ENCODE measurements at places on chromosomes 6 and 20.

GRCh38 chr6:156943166-156943565 lies 166.0 kb downstream of the ARID1B start:
- no peak for DNase-seq

DNA sequence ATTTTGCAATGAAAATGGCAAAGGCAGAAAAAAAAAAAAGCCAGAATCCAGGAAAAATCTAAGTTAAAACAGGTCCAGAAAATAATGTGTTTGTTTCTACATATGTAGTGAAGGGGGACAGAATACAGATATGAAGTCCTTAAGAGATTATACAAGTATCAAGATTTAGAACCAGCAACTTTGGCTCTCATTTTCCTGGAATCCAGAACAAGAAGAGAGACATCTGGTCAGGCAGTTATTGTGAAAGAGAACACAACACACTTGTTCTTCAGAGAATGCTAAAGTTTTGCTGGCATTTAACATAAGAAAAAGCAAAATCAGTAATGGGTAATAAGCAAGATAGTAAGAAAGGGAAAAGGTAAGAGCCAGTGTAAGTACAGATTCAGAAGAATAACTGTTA lies 21.1 kb downstream of the BAG2 start:
- DNase-seq: no peak

- DNase-seq: no peak
Measured at GRCh38 chr6:166907373-166907841, 48.9 kb downstream of the RNASET2 start.

DNA sequence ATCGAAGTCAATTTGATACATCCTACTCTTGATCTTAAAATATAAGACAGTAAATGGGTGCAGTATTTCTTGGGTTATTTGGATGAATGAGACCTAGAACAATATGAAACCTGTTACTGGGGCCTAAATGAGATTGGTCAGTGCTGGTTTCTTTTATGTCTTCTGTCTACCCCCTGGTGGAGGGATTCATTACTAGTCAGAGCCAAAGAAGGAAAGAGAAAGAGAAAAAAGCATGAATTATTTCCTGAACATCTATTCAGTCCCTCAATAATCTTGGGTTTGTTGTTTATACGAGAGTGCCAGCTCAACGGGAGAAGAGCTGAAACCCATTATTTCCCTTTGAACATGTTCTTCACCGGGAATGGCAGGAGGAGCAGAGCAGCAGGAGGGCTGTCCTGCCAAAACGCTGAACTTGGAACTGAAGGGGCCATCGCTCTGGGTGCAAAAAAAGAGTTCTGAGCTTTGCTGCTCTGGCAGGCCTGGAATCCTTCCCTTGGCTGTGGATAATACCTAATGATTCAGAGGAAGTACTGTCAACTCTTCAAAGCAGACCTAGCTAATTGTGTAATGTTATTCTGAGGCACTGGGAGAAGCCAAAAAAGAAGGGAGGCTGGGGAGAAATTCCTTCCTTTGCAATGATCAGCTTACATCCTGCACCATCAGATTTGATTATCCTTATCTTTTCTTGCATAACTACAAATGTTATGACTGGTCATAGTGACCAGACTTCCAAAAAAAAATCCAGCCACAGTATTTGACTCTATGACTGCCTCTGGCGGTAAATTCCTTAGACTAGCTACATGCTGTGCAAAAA lies 72.0 kb downstream of the BLOC1S5 start:
- DNase-seq: no peak

GRCh38 chr6:166006900-166007301 lies 160.8 kb downstream of the TBXT start:
- no peak for DNase-seq

DNA sequence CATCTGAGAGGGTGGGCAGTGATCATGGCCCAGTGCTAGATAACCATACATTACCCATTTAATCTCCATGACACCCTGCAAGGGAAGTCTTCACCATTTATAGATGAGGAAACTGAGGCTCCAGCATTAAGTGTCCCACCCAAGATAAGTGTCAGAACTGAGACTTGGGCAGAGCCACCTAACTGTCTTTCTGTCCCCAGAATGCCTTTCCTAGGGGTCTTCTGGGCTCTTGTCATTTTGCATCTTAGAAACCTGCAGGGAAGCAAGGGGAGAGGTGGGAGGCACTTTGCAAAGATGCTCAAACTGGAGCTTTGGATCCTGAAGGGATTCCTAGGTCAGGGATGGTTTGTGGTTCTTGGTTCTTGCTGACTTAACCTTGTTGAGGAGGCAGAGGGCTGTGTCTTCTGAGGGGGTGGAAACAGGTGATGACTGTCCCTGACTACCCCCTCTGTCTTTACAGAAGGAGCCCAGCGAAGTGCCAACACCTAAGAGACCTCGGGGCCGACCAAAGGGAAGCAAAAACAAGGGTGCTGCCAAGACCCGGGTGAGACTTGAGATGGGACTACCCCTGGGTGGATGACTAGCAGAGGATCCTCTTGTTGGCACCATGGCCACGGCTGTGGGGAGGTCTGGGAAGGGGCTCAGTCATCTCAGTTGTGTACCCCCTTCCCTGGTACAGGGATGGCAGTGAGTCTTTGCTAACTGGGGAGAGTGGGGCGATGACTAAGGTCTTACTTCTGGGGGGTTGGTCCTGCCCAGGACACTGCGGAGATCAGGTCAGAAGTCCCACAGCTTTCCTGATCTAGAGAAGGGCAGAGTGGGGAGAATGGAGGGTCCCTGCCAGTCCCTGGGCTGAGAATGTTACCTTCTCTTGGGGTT lies 5.8 kb downstream of the HMGA1 start:
- no peak for DNase-seq

DNA sequence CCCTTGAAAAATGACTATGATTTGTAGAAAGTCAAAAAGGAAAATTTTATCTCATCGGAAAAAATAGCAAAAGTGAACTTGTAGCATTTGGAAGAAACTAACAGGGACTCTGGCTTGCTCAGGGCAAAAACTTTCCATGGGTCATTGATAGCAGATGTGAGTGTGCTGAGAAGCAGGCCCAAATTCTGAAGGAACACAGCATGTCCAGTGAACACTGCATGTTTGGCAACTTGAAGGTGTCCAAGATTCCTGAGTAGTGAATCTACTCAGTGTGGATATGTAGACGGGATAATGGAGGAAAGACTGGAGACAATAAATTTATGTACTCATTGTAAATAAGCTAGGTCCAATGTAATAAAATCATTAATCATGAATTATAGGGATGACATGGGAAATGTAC lies 8.2 kb downstream of the SLC17A2 start:
- DNase-seq: no peak

GRCh38 chr6:150659046-150659763 lies 59.5 kb downstream of the PLEKHG1 start:
- no peak for DNase-seq

- DNase-seq: no peak
Measured at GRCh38 chr6:99951016-99951805, 42.8 kb downstream of the MCHR2 start.

DNA sequence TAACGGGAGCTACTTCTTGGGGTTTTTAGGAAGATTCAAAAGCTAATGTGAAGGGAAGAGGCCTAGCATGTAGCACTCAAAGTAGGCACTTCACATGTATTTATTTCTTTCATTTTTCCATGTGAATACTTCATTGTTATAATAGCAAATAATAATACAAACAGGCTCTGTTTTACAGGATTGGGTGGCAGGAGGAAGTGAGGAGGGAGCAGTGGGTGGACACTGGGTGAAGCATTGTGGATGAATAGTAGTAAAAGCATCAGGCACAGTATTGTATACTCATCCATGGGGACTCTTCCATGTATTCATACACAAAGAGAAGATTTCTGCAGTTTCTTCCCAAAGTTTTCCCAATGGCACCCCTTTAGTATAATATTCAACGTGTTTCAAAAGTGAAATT lies 38.4 kb upstream of the SNRPB2 start:
- DNase-seq: no peak

DNA sequence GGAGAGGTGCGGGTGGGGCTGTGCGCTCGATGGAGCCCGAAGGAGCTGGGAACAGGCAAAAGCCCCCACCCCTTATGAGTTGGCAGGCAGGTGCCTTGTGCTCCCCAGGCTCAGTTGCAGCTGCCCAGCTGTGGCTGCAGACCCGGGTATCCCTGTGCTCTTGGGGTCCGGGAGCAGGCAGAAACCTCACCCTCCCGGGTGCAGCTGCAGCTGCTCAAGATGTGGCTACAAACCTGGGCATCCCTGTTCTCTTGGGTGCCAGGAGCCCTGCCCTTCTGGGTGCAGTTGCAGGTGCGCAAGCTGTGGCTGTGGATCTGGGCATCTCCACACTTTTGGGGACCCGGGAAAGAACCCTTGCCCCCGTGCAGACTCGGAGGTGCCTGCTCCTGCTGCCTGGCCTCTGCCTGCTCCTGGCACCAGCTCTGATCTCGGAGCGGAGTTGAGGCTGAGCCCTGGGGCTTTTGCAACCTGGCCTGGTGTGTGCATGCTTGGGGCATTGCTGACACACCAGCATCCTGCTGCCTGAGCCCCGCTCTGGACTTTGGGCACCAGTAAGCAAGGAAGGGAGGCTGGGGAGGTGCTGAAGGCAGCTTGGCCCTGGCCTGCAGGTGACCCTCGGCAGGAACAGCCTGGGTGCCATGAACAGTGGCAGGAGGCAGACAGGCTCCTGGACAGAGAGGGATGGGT lies 21.6 kb downstream of the OR2J3 start:
- no peak for DNase-seq

- no peak for DNase-seq
Measured at GRCh38 chr6:153103319-153103655, 27.8 kb downstream of the RGS17 start.

DNA sequence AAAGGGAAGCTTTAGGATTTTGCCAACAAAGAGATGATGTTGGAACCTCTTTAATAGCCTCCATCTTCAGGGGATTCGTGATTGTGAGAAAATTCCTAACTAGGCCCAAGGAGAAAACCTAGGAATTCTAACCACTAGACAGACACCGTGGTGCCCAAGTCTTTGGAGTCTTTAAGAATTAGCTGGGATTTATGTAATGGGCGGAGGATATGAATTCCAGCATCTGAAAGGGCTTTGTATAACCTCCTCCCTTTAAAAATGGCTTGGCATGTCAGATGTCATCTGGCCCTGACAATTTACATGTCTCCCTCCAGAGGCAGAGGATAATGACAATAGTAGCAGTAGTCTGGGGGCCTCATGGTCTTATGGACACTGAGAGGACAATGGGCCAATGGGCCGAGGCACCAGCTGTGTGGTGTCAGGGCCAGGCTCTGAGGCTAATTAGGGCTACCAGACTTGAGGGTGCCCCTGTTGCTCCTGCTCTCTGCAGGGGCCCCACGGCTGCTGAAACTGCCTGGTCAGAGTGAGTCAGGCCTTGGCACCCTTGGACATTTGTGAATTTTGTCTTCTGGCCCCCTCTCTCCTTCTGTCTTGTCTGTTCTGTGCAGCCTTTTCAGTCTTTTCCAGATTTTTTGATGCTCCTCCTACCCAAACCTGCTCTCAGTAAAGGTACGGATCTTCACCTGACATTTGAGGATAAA lies 113.9 kb downstream of the EDN1 start:
- DNase-seq: no peak

DNA sequence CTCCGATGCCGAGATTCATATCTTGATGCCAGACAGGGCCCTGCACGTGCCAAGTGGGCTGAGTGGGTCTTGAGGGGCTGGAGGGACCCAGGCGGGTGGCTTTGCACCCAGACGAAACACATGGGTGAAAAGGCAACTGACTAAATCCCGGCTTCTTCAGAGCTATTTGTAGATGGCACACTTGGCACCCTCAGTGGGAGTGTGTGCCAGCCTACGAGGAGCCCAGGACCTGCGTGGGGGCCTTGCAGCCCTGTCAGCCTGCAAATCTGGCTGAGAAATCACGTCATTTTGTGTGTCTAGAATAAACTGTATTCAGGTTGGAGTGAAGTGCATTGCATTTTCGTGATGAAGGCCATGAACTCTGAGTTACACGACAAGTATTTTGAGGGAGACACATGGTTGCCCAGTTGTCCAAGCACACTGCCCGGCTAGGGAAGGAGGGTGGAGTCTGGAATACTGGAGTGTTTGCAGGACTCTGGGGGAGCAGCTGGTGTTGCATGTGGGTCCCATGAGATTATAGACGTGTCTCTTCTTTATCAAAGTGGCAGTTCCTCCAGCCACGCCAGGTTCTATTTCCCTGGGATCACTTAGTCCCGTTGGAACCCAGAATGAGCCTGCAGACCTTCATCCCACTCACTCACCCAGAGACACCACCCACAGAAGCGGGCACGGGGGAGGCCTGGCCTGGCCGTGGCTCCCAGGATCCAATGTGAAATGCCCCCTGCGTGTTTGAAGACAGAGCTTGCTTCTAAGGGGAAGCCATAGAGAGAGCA lies 60.2 kb downstream of the DLL1 start:
- no peak for DNase-seq

- no peak for DNase-seq
Measured at GRCh38 chr6:1686117-1687098, 76.7 kb downstream of the FOXC1 start.

- DNase-seq: no peak
Measured at GRCh38 chr6:78199044-78199443, 546.2 kb downstream of the MEI4 start.

DNA sequence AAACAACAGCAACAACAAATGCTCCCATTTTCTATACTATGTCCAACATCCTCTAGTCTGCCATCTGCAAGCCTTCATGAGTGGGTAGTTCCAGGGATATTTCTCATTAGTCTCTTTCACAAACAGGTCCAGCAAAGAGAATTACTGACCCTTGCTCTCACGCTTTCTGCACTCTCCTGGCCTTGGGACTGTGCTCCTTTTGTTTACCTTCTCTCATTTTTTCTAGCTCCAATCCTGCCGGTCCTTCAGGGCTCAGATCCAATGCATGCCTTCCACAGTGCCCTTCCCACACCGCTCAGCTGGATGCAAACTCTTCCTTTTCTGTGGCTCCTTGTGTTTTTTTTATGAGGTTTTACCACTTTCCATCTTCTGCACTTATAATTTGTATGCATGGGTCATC lies 47.2 kb downstream of the ADTRP start:
- no peak for DNase-seq

- no peak for DNase-seq
Measured at GRCh38 chr6:138499303-138500018, at the start of gene NHSL1. NHSL1 (minus strand) TSS chr6:138499494; CDS start chr6:138499290, 204 bp downstream.

DNA sequence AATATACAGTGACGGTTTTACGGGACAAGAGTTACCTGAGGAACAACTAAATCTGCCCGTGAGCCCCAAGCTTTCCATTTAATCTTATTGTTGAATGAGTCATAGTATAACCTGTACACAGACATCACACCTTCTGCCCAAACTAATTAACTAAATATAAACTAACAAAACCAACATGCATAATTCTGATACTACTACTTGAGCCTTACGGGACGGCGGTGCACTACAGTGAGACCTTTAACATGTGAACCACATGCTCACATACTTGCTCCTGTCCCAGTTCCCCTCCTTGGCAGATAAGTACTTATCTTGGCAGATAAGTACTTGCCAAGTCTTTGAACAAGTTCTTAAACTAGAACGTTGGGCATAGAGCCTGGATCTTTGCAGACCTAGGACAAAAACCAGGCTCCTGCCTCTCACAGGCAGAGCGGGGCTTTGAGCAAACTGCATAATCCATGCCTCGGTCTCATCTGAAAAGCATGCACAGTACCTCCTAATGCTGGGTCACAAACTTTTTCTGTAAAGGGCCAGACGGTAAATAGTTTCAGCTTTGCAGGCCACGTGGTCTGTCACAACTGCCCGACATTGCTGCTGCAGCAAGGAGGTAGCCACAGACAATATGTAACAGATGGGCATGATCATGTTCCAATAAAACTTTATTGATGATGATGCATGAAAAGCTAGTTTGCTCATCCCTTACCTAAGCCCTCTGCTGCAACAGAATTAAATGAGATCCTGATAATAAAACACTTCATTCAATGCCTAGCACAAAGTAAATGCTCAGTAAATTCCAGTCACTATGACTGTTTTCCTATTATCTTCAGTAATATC lies 23.0 kb downstream of the ZNF217 start:
- no peak for DNase-seq
